ENCODE measurements at places on chromosomes 12 and 14.

DNA sequence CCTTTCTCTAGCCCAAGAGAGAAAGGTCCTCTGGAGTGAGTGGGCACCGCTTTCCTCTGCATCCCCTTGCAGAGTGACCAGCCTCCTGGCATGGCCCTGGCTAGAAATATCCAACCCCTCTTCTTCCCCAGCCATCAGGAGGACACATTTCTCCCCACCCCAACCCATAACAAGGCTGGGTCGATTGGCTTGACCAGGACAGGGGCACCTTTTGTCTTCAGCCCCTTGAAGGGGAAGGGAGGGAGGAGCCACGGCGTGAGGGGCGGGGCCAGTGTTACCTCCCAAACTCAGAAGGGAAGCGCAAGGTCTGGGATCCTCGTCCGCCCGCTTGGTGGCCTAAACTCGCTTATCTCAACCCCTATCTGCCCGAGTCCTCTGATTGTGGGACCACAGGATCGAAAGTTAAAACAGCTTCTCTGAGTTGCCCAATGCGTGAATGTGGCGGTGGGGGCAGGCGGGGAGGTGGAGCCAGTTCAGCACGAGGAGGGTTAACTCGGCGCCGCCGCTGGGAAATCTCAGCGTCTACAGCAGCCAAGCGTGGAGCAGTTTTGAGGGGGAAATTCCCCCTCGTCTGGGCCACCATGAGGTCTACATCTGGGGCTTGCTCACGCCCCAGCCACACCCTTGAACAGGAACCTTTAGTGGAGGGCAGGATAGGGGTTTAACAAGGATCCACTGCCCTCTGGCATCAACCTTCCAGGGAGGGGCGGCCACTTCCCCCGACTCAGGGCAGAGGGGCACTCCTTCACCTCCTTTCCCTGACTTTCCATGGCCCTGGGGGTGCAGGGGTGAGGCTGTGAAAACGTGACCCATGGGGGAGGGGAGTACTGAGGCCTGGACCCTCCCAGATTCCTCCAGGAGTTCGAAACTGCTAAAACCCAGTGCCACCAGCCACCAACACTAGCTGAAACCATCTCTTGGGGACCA, 795 bp downstream of the STAT6 start:
- peak; percentile 83 for DNase-seq

GRCh38 chr14:62181591-62181990, 419.4 kb downstream of the SNAPC1 start:
- DNase-seq: no peak

- no peak for DNase-seq
Observed at GRCh38 chr14:45810152-45810872, 557.3 kb upstream of the MIS18BP1 start.

- no peak for DNase-seq
Observed at GRCh38 chr12:6088921-6089747, 35.3 kb downstream of the VWF start.
